Activated naive CD8-positive, alpha-beta T cell treated with anti-CD3 and anti-CD28 coated beads, Interleukin-2, amount 10 ng/mL, durations not matched to agents 7 days and 5 days (primary cell): ENCODE measurements at places on chromosomes 1 and 21. TPM values are rescaled to one million over a fixed set of nuclear protein-coding genes. Genes with fewer than 3 reads are reported as not detected.

DNA sequence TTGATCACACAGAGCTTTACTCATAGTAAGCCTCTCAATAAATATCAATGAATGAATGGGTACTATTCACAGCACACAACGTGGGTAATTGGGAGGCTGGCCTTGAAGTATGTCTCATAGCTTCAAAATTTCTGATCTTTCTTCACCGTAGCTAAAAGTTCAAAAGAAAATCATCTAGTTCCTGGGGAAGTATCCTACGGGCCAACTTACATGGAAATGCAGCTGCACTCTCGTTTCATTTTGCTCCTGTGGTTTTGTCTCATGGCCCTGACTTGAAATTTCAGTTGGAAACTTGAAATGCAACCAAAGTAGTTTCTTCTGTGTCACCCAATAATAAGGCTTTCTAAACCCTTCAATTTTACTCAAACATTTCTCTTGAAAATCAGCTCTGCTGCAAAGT, 76.1 kb upstream of the CNIH3 start:
- no peaks in the 10 kb centered on the region for H3K36me3 ChIP-seq
- H3K4me1 ChIP-seq = peaks cover 15% of the 10 kb centered on the region
- no peak overlapping the region for H3K4me3 ChIP-seq
- H3K27me3 ChIP-seq = peaks cover 29% of the 10 kb centered on the region
- H3K27ac ChIP-seq = no peak overlapping the region
- no peak for DNase-seq

GRCh38 chr1:164720440-164721227, 161.7 kb downstream of the PBX1 start:
- peaks cover 1% of the 10 kb centered on the region for H3K36me3 ChIP-seq
- H3K27me3 ChIP-seq = peaks cover 1% of the 10 kb centered on the region
- H3K27ac ChIP-seq = no peak overlapping the region
- peaks cover 16% of the 10 kb centered on the region for H3K4me1 ChIP-seq
- DNase-seq = no peak
- H3K4me3 ChIP-seq = peak overlapping the region; percentile 22

- peak overlapping the region; percentile 39 for H3K4me3 ChIP-seq
- H3K27me3 ChIP-seq = peaks cover 4% of the 10 kb centered on the region
- no peak overlapping the region for H3K27ac ChIP-seq
- peaks cover 2% of the 10 kb centered on the region for H3K4me1 ChIP-seq
- no peaks in the 10 kb centered on the region for H3K36me3 ChIP-seq
These were observed 34.2 kb upstream of the COX20 start for GRCh38 chr1:244801246-244801645.

DNA sequence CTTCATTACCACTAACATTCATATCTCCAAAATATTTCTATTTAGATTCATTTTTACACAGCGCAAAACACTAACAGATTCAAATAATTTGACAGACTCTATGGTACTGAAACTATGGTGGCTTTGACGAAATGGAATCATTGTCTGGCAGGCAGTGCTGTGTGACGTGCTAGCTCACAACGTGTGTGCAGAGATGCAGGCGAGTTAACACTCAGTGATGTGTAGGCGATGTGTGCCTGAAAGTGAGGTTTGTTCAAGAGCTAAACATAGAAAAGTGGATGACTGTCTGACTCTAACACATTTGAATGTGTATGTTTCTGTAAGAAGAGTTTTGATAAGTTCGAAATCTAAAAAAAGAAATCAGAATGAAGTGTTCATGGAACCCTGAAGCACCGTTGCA, 97.7 kb downstream of the RYR2 start:
- DNase-seq = no peak
- no peaks in the 10 kb centered on the region for H3K4me1 ChIP-seq
- peaks cover 2% of the 10 kb centered on the region for H3K27me3 ChIP-seq

DNA sequence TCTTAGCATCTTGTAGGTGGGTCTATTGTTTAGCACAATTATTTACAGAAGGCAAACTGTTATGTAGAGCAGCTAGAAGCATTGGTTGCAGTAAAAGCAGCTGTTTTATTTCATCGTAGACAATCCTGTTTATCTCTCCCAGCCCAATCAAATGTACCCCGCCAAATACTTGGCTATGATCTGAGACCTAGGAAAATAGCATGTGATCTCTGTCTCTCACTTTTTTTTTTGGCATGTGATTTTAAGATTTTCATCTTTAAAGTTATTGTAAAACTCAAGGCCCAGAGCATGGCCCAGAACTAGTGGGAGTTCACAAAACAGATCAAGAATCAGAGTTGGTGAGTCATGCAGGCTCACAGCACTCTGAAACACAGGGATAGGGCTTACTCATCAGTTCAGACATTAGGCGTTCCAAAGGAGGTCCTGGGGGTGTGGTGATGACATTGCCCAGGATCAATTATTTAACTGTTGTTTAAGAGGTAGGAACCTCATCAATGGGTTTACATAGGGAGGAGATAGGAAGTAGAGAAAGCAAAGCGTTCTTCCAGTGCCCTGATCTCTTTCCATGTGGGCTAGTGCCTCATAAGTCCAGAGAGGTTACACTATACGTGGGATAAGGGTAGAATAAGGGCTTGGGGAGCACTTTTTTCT, 40.2 kb downstream of the TBX19 start:
- DNase-seq = no peak
- no peak overlapping the region for H3K27ac ChIP-seq
- H3K4me3 ChIP-seq = no peak overlapping the region
- peaks cover 12% of the 10 kb centered on the region for H3K4me1 ChIP-seq
- peaks cover 5% of the 10 kb centered on the region for H3K36me3 ChIP-seq
- no peaks in the 10 kb centered on the region for H3K27me3 ChIP-seq

DNA sequence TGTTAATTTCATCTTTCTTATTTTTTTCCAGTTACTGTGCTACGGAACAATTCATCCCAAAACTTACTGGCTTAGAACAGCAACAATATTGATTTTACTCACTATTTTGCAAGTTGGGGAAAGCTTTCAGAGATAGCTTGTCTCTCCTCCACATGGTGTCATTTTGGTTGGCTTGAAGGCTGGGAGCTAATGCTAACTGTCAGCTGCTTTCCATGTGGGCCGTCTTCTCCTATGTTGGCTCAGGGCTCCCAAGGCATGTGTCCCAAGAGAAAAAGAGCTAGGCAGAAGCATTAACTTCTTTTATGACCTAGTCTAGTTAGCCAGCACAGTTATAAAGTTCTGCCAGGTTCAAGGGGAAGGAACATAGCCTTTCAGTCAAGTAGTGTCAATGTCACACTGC, 33.9 kb upstream of the CASQ2 start:
- no peak for DNase-seq
- H3K27me3 ChIP-seq = peaks cover 17% of the 10 kb centered on the region
- no peak overlapping the region for H3K4me3 ChIP-seq

DNA sequence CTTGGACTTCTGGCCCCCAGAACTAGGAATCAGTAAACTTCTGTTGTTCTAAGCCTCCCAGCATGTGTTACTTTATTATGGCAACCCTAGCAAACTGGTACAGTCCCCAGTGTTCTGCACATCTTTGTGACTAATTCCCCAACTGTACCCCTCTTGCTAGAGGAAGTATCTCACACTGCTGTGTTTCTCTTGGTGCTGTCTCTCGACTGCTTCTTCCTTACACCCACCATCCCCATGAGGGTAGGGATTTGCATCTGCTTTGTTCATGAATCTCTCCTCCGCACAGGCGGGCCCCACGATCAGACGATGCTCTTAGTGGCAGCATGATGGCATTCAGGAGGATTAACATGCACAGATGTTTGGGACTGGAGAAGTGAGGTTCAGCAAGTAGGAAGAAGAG, 46.7 kb downstream of the CLIC6 start:
- H3K27me3 ChIP-seq = peaks cover 9% of the 10 kb centered on the region
- no peaks in the 10 kb centered on the region for H3K36me3 ChIP-seq

DNA sequence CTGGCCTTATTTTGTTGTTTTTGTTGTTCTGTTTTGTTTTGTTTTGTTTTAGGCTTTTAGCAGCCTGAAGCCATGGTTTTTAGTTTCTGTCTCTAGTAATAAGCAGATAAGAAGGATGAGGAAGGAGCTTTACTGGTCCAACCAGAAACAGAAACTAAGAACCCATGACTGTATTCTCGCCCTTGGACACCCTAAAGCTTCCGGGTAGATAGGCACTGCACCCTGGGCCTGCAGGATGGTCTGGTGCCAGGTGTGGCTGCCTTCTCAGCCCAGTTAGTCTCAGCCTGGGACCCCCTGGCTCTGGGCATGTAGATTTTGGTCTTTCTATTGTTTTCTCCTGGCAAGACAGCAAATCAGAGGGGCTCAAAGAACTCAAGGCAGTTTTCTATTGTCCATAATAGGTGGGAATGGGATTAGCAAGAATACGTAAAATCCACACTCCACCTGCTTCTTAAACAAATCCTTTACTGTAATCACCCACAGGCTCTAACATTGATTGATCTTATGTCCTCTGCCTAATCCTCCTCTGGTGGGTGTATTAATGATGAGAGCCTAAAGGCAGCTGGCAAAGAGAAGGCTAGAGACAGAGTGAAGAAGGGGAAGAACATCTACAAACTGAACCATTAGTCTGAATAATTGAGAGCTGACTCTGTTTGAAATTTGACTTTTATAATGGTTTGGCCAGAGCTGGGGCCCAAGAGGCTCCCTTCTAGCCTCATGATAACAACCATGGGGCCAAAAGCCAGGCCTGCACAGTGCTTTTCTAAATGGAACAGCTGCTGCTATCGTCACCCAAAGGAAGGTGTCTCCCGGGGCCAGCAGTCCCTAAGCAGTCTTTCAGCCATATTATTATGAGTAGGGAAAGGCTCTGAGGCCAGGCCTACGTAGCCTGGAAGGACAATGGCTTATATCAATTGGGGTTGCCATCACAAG, 106.8 kb upstream of the ATP1A1 start:
- no peak overlapping the region for H3K27ac ChIP-seq
- no peak overlapping the region for H3K4me3 ChIP-seq
- H3K4me1 ChIP-seq = peaks cover 12% of the 10 kb centered on the region
- no peak for DNase-seq

DNA sequence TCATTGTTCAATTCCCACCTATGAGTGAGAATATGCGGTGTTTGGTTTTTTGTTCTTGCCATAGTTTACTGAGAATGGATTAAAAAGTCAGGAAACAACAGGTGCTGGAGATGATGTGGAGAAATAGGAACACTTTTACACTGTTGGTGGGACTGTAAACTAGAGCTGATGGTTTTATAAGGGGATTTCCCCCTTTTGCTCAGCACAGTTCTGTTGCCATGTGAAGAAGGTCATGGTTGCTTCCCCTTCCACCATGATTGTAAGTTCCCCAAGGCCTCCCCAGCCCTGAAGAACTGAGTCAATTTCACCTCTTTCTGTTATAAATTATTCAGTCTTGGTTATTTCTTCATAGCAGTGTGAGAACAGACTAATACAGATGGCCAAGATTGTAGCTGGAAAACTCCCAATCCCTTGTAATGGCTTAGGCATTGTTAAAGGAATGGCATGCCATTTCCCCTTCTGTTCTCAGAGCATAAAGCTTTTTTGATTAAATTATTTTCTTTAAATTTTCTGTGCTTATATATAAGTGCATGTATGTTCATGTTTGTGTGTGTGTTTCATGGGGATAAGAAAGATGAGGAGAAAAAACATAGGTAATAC, 144.8 kb downstream of the BACH1 start:
- H3K36me3 ChIP-seq = peaks cover 2% of the 10 kb centered on the region
- H3K4me1 ChIP-seq = no peaks in the 10 kb centered on the region
- no peak for DNase-seq
- H3K27ac ChIP-seq = no peak overlapping the region
- no peaks in the 10 kb centered on the region for H3K27me3 ChIP-seq

DNA sequence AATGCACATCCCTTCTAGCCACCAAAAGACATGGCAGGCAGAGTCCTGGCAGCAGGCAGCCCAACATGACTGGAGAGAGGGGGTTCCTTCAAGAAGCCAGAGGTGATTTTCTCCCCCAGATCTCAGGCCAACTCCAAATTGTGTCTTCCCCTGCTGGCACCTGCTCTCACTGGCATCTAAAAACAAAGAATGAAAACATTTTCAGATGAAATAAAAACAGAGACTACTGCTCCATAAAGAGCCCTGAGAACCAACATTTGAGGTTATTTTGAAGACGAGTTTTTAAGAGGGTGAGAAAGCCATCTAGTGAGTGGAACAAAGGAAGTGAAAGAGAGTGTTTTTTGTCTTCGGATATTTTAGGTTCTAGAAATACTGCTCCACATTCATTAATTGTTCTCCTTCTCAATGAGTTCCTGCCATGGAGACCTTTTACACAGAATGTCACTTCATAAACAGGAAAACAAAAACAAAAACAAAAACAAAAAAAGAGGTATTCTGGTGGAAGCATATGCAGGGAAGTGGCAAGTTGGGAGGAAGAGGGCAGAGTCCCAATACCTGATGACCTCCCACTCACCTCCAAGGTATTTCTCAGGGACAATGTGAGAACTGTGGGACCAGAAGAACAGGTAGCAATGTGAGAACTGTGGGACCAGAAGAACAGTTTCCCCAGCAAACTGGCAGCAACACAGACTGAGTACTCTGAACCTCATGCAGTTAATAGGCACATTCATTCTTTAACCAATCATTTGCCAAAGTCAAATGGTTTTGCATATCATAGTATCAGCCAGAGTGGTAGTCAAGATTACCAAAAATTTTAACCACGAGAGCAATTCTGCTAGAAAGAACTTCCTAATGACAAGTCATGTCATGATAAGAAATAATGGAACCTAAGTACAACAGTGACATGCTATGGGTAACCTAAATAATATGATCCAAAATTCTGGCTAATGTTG, 50.0 kb downstream of the KIAA0319L start:
- H3K36me3 ChIP-seq = peaks cover 49% of the 10 kb centered on the region
- DNase-seq = no peak
- H3K27me3 ChIP-seq = no peaks in the 10 kb centered on the region
- peak overlapping the region; percentile 84 for H3K4me3 ChIP-seq

- H3K27me3 ChIP-seq = peaks cover 14% of the 10 kb centered on the region
- no peaks in the 10 kb centered on the region for H3K4me1 ChIP-seq
- no peak for DNase-seq
- no peak overlapping the region for H3K4me3 ChIP-seq
These were observed 49.7 kb upstream of the HMGB4 start for GRCh38 chr1:33814166-33814565.

- peaks cover 13% of the 10 kb centered on the region for H3K27me3 ChIP-seq
- no peak overlapping the region for H3K4me3 ChIP-seq
- no peak overlapping the region for H3K27ac ChIP-seq
- no peaks in the 10 kb centered on the region for H3K36me3 ChIP-seq
- peak; percentile 35 for DNase-seq
- H3K4me1 ChIP-seq = no peaks in the 10 kb centered on the region
These were observed 82.2 kb downstream of the FBXO2 start for GRCh38 chr1:11571906-11572616.

- no peak overlapping the region for H3K4me3 ChIP-seq
- H3K27me3 ChIP-seq = no peaks in the 10 kb centered on the region
- DNase-seq = no peak
- H3K27ac ChIP-seq = no peak overlapping the region
These were observed 193.4 kb downstream of the APP start for GRCh38 chr21:25977068-25977611.

BSND gene
- not detected for total RNA-seq

B3GALT2 gene
- 6.0 TPM for total RNA-seq

P3R3URF gene
- not detected for total RNA-seq

FAM3B gene
- not detected for total RNA-seq

LRRC7 gene
- not detected for total RNA-seq

ATAD3A gene
- total RNA-seq = 33.6 TPM

LAMTOR5 gene
- total RNA-seq = 115 TPM

KCNC4 gene
- 9.0 TPM for total RNA-seq
